ENCODE measurements at places on chromosomes 11 and 22. TPM values are rescaled to one million over a fixed set of nuclear protein-coding genes. Genes with fewer than 3 reads are reported as not detected.

- DNase-seq: no peak
Measured at GRCh38 chr22:35749808-35750207, 32.1 kb downstream of the APOL5 start.

- DNase-seq: no peak
Measured at GRCh38 chr11:35153280-35153679, 14.3 kb downstream of the CD44 start.

DNA sequence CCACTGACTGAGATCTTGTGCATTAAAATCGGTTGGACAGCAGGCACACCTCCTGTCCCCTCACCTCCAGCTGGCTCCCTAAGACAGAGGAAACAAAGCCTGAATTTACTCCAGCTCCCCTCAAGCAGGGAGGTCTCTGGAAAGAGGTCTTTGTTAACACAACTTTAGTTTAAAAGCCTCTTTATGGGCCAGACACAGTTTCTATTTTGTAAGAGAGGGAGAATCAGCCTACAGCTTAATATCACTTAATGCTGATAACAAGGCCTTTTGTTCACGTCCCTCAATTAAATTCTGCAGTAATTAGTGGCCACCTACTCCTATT is 36.3 kb downstream of the PLEKHA7 start:
- DNase-seq: no peak

- DNase-seq: no peak
Measured at GRCh38 chr22:49887702-49888101, 30.5 kb downstream of the ALG12 start.

- DNase-seq: no peak
Measured at GRCh38 chr11:78371221-78371891, 46.3 kb downstream of the GAB2 start.

DNA sequence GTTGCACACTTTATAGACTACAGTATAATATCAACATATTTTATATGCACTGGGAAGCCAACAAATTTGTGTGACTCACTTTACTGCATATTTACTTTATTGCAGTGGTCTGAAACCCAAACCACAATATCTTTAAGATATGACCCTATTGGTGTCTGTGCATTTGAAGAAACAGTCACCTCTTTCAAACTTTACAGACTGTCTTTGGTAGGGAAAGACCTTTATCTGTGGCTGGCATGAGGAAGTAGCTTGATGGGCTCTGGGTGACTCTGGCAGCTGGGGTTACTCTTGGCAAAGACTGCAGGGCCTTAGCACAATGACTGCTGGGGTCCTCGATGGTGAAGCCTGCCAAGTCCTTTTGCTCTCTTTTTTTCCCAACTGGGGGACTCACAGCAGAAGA is 21.3 kb upstream of the ABTB2 start:
- DNase-seq: no peak

- DNase-seq: no peak
Measured at GRCh38 chr22:30910358-30910757, 58.2 kb downstream of the MORC2 start.

DNA sequence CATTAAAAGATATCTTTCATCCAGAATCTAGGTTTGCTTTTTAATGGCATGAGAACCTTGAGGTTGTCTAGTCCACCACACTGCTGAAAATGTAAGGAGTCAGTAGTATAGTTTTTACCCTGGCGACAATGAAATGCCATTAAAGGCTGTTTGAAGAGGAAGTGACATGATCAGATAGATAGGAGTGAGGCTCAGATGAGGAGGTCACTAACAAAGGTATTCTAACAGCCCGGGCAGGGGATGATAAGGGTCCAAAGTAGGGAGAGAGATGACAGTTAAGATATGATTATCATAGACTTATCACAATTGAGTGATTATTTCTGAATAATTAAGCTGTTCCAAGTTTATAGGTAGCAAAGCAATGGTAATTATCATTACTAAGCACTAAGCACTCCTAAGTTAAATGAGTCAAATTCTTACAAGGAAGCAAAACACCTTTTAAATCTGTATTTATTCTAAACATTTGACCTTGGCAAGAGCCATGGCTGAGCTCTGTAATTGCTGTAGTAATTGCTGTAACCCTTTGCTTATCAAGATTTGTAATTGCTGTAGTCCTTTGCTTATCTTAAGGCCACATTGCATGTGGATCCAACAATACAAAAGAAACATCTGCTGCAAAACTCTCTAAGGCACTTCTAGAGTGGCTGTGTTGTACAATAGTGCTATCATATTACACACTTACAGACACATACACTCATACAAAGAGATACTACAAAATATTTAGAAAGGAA is 92.6 kb downstream of the ENTHD1 start:
- DNase-seq: no peak

DNA sequence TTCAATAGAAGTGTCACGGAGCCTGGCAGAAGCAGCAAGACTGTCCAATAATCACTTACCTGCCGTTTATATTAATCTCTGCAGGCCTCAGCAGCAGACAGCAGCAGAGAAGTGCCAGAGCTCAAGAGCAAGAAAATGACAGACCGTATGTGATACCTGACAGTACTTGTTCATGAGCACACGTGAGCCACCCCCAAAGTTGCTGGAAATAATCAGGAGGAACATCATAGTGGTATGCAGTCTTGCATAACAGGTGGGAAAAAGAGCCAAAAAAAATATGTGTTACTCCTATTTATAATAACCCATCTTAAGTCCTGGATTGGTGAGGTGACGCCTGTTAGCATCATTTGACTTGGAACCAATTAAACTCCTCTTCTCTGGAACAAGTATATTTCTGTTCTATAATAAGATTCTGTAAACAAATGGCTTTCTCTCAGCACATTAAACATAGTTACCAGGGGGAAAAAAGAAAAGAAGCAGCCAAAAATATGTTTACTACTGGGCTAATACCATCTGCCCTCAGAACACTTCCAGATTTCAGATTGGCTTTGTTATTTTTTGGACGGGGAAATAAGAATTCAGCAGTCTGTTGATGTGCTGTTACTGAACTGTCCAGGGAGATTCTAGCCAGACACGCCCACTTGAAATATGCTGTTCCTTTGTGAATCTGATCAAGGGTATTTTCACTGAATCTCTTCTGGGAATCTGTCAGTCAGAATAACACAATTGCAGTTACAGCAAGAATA is 7.9 kb upstream of the SLN start:
- DNase-seq: no peak

GRCh38 chr22:44373234-44373633 is 60.5 kb upstream of the SHISAL1 start:
- DNase-seq: no peak

GRCh38 chr22:41943661-41944209 is 3.2 kb downstream of the CENPM start:
- DNase-seq: no peak

DNA sequence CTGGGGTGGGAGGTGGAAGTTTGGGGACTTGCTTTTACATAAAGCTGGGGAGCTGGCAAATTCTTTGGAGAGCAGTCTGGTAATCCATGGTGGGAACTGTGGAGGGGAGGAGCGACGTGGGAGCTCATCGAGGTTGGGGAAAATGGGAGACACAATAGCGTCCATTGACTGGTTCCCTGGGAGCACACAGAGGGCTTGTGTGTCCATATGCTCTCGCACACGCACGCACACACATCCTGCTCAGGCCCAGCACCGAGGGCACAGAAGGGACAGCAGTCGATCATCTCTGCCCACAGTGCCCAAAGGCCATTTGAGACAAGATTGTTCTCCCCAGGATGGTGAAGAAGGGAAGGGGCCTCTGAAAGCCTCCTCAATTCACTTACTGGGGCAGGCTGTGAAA is 53.7 kb downstream of the FBXO7 start:
- no peak for DNase-seq

DNA sequence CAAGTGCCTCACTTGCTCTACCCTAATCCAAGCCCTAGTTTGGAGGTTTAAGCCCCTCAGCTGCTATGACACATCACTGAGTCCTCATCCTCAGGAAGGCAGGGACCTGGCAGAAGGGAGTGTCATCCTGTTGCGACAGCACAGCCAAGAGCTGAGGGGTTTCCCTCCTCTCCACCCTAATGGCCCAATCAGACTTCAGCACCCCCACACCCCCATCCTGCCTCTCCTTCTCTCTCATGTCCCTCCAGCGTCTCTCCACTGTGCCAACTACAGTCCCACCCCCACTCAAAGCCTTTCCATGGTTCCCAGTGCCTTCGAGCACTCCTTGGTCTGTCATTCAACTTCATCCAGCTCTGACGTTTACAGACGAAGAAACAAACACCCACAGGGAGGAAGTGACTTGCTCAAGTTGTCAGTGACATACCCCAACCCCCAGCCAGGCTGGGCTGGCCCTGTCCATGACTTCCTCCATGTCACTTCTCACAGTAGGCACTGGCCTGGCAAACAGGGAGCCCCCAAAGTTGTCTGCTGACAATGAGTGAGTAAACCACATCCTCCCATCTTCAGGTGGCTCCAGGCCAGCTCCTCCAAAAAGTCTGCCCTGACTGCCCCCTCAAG is 15.6 kb downstream of the ARAP1 start:
- no peak for DNase-seq

GRCh38 chr11:124799348-124800225 is 619 bp downstream of the MSANTD2 start:
- peak; percentile 48 for DNase-seq

- DNase-seq: no peak
Measured at GRCh38 chr11:125341676-125342075, 154.4 kb downstream of the FEZ1 start.

DNA sequence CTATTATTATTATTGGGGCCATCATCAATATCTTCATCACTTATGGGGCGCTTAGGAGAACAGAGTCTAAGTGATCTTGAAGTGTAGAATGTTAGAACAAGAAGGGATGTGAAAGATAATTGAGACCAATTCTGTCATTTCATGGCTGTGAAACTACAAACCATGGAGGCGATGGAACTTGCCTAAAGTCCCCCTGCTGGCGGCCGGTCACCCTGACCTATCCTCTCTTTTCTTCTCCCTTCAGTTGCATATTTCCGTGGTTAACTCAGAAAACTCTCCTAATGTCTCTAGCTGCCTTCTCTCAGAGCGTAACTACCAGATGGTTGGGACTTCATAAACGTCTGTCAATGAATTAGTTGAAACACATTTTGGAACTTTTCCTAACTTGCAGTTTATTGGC is 6.6 kb upstream of the OR4B1 start:
- DNase-seq: no peak

- DNase-seq: no peak
Measured at GRCh38 chr11:62962391-62962790, 22.4 kb downstream of the SLC22A6 start.

DNA sequence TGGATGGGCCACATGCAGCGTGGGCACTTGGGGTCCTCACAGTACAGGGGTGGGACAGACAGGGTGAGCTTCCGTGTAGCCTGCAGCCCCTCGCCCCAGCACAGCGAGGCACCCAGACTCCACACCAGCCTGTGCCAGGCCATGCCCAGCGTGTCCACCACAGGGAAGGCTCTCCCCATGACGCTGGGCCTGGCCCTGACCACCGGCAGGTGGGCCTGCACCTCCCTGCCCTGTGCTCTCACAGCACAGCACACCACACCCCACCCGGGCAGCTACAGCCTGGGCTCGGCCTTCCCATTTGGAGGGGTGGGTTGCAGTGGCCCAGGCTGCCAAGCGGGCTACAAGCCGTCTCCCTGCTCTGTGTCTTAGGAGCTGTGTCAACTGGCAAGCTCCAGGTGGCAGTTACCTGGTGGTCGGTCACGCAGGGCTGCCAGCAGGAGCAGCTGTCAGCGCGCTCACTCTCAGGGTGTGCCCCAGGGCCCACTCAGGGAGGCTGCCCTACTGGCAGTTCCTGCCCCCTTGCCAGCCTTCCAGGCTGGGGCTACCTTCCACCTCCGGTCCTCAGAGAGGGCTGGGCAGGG is 4.6 kb downstream of the MOB2 start:
- DNase-seq: no peak

DNA sequence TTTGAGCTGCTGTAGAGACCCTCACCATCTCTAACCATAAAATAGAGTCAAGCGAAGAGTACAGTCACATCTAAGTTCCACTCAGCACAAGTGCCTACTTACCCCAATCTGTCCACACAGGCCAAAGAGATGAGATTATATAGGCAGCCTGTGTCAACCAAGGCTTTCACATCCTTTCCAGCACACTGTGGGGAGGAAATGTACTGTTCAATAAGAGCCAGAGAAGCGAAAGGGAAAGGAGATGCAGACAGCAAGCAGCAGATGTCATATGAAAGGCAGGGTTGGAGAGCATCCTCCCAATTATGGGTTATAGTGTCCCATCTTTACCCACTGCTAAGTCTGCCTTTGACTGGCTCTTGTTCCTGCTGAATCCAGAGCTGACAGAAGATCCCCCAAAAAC is 16.4 kb downstream of the NRIP3 start:
- no peak for DNase-seq

DNA sequence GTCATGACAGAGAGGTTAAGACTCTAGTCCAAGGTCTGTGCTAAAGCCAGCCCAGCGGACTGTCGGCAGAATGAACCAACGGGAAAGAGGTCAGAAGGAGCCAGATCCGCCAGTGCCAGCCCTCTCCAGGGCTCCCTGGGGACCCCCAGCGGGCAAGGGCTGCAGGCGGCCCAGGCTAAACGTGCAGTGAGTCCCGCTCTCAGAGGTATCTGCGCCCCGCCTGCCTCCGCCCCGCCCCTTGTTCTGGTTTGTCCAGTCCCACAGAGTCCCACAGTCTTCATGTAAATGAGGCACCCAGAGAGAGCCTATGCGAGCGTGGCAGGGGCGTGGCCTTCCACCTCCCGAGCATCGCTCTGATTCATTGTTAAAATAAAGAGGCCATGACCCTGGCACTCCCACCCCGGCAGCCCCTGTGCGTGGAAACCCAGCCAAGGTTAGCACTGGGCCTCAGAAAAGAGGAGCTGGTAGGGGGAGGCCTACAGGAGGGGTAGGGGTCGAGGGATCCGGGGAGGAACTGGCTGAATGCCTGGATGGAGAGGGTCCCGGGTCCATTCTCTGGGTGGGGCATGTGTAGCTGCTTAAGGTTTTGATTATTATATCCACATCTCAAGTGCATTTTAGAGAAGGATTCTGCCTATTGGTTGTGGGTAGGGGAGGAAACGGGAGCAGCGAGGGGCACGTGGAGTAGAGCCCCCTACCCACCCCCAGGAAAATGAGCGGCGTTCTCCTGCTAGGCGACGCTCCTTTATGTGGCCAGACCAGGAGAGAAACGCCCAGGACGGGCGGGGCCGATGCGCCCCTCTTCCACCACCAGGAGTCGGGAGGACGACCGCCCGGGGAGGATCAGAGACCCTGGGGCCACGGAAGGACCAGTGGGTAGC is at the start of gene TRIOBP:
Gene TRIOBP (plus strand): TSS at position 392 of the 881 bp plus-strand sequence. CDS start 4,318 bp downstream, outside the sequence.
- DNase-seq: peak; percentile 93

GRCh38 chr11:35594680-35595079 is 23.6 kb upstream of the FJX1 start:
- no peak for DNase-seq

LDLRAD3 gene
- total RNA-seq: 14.9 TPM

GUCY1A2 gene
- total RNA-seq: 23.8 TPM

POU2AF3 gene
- total RNA-seq: 15.9 TPM

NXPE2 gene
- total RNA-seq: 0.21 TPM
